Calu3 (cell line): ENCODE measurements at places on chromosomes 7 and 10.

- no peak for DNase-seq
These were observed 2.0 kb downstream of the CYP26C1 start for GRCh38 chr10:93062514-93063143.

- DNase-seq = no peak
These were observed 38.3 kb downstream of the PDGFA start for GRCh38 chr7:481219-481930.

- no peak for DNase-seq
These were observed 251.2 kb upstream of the PPP2R2D start for GRCh38 chr10:131649617-131650016.

GRCh38 chr10:88194041-88194887, 330.8 kb downstream of the PTEN start:
- DNase-seq = no peak

DNA sequence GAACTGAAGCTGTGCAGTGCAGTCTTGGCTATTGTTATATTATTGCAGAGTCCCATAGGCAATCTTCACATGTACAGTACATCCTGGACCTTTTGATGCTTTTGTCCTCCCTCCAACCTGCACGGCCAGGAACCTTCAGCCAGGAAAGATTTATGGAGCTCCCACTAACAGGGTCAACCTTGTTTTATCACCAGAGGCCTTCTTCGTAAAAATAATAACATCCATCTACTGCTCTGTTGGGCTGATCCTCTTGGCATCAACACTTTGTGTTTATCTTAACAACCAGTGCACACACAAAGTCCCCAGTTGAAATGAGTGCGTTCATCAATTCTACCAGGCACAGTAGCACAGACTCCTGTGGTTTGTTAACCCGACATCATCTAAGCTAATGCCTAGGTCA, 72.4 kb downstream of the AGMO start:
- no peak for DNase-seq

- DNase-seq = no peak
These were observed 85.1 kb upstream of the KMT2C start for GRCh38 chr7:152520861-152521302.
